Stimulated activated CD4-positive, alpha-beta T cell treated with anti-CD3 and anti-CD28 coated beads, Interleukin-15, amount 100 ng/mL, for 24 hours (primary cell): ENCODE measurements at places on chromosomes 4 and X.

DNA sequence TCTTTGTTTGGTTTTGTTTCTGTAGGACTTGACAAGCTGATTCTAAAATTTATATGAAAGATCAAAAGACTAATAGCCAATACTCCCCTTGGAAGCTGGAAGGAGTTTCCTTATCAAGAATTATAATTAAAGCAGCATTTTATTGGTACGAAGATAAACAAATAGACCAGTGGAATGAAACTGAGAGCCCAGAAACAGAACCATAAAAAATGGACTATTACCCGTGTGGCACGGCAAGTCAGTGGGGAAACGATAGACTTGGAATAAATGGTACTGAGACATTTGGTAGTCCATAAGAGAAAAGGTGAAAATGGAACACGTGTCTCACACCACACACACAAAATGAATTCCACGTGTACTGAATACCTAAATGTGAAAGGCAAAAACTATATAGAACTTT lies 42.4 kb upstream of the CEP135 start:
- DNase-seq = no peak

GRCh38 chr4:139817657-139818452 lies 152.2 kb downstream of the MGST2 start:
- DNase-seq = no peak

GRCh38 chrX:153446950-153447580 lies 1.2 kb upstream of the TREX2 start:
- no peak for DNase-seq

DNA sequence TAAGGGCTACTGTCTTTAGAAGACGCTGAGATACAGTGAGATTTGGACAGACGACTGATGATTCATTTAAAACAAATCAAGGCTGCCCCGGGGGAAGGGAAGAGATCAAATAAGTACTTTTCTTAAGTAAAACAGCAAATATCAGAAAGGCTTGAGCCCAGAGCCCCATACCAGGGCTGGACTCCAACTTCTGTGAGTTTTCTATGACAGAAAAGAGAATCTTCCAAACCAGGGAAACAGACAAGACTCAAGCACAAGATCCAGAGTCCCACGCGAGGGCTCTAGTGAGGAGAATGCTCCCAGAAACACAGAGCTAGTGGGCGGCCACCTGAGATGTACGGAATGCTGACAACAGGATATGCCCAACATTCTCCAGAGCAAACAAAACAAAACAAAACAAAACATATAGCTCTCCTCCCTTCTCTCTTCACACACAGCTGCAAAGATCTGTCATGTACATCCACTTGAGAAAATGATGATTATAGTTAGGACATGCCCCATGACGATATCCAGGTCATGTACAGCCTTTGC lies 13.1 kb downstream of the ACSL1 start:
- no peak for DNase-seq

GRCh38 chrX:134981910-134982309 lies 8.9 kb upstream of the SMIM10 start:
- no peak for DNase-seq

DNA sequence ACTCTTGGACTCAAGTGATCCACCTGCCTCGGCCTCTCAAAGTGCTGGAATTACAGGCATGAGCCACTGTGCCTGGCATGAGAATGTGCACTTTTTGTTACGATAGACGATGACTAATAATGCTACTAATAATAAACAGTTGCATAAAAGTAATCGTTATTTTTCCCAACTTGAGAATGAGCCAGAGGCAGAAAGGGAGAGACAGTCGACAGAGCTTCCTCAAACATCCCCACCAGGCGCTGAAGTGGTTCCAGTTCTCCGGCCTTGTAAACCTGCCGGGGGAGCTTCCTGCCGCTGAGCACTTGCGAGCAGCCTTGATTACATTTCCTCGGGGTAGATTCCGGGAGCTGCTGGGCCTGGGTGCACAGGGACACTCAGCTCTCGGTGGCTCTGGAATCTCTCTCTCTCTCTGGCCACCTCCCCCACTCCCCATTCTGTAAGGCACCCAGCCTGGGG lies 8.9 kb upstream of the HTRA3 start:
- no peak for DNase-seq

- no peak for DNase-seq
Measured at GRCh38 chr4:82988323-82988832, 22.2 kb downstream of the LIN54 start.

- no peak for DNase-seq
Measured at GRCh38 chr4:75158451-75158850, 225.5 kb downstream of the PARM1 start.

- DNase-seq = no peak
Measured at GRCh38 chr4:183599690-183600089, 59.3 kb downstream of the RWDD4 start.

GRCh38 chr4:93384887-93385286 lies 443.7 kb upstream of the ATOH1 start:
- no peak for DNase-seq

- no peak for DNase-seq
Measured at GRCh38 chrX:132775263-132775823, 183.1 kb downstream of the HS6ST2 start.

DNA sequence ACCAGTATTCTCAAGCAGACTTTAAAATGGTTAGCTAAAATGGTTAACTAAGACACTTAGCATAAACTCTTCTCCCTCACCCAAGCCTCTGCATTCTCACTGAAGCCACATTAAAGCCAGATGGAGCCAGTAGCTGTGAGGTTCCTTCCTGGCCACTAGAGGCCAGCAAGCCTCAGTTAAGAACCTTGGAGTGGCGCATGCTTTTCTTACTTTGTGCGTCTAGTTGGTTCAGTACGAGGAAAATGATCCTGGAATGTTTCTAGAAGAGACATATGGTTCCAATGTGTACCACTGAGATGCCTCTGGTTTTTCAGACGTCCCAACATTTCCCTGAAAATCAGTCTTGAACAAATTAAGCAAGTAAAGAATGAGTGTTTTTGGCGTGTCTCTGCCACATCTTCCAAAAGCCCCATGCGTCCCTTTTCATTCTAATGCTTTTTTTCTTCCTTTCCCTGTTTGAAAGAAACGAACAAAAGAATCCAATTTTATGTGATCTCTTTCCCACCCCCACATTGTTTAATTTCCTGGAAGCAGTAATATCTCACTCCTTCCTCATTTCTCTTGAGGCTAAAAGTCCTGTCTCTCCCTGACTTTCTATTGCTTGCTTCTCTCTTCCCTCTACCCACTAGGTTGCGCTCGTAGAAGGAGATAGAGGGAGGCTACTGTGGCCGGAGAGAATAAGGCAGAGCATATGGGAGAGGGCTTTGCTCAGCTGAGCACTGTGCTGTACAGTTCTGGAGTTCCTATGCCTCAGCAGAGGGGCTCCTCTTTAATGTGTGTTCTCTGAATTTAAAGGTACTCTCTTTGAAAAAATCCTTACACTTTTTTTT lies 82.9 kb upstream of the TAB3 start:
- peak; percentile 24 for DNase-seq

DNA sequence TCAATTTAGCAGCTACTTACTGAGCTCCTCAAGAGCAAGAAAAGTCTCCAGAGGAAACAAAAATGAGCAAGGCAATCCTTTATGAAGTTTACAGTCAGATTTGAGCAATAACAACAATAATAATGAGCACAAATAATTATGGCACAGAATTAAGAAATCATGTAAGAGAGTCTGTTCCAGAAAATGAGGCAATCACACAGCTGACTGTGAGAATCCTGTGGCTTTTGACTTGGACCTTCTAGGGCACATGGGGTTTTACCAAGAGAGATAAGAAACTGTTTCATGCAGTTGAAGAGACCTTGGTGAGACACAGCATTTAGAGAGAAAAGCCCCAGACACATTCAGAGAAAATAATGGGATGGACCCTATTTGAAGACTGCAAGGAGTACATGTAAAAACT lies 362.6 kb upstream of the MAGEB2 start:
- DNase-seq = no peak

DNA sequence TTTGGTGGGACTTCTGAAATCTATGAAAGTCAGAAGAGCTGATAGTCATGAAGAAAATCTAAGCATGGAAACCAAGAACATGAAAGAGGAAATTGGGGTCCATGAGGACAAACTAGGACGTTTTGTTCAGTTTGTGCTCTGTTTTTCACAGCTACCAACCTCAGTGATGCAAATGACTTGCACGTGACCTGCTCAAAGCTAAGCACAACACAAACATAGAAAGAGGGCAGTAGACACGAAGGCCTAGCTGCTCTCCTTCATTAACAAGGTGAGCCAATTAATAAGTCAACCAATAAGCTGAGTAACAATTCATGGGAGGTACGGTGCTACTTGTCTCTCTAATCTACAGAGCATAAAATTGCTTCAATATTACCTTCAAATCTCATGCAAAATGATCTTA lies 684.1 kb downstream of the TRAM1L1 start:
- DNase-seq = no peak

DNA sequence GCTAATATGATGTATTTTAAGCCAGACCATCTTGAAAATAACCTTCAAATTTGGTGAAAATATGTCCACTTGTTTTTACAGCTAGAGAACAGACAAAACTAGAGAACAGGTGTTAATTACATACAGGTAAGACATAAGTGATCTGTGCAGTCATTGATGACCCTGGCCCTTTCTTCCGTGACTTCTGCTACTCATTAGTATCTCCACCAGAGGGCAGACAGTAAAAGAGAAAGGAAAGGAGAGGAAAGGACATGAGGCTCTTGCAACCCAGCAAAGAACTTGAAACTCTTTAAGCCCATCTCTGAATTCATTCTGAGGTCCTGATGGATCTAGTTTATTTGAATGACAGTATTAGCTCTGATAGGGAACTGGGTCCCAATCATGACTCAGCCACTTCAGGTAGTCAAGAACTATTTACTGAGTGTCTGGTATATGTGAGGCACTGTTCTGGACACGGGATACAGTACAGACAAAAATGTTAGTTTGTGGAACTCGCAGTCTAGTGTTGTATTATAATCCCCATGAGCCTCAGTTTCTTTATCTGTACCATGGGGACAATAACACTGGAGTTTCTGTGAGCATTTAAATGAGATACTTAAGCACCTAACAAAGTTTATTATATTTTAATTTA lies 121.0 kb upstream of the TEX13D start:
- DNase-seq = no peak

GRCh38 chr4:101418055-101418454 lies 70.7 kb upstream of the PPP3CA start:
- peak; percentile 76 for DNase-seq

GRCh38 chrX:85243761-85244449 lies at the start of the genes SATL1 and ZNF711:
Gene SATL1, minus strand, starts transcription at chrX:85243779. Its CDS starts 134,811 bp downstream, at chrX:85108968.
Gene ZNF711, plus strand, starts transcription at chrX:85243991. Its CDS starts 3,582 bp downstream, at chrX:85247573.
- DNase-seq = peak; percentile 26

- DNase-seq = no peak
Measured at GRCh38 chr4:136392576-136392975, 1139.7 kb downstream of the PCDH18 start.

DNA sequence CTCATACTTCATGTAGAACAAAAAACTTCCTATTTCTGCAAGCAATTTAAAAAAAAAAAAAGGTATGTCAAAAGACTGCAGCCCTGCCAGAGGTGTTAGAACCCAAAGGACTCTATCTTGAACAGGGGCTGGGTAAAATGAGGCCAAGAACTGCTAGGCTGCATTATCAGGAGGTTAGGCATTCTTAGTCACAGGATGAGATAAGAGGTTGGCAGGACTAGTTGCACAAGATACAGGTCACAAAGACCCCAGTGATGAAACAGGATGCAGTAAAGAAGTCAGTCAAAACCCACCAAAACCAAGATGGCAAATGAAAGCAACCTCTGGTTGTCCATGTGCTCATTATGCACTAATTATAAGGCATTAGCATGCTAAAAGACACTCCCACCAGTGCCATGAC lies 104.1 kb downstream of the ANOS1 start:
- no peak for DNase-seq

- DNase-seq = peak; percentile 46
Measured at GRCh38 chr4:20251796-20252655, at the start of gene SLIT2. Gene SLIT2, plus strand, starts transcription at chr4:20251905. Its CDS starts 1,911 bp downstream, at chr4:20253816.

DNA sequence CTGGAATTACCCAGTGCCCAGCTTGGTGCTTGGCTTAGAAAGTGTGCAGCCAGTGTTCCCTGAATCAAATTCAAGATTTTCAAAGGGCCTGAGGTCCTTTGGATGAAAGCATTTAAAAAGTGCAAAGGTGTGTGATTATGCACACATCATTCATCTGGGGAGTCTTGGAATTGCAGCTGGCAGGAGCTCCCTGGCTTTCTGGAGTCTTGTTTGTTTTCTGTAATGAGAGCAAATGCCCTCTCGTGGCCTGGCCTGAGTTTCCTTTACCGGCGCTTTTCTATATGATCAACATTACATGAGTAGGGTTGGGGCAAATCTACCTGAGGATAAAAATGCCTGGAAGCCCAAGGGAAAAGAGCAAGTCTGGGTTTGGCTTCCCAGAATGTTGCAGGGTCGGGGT lies 24.6 kb upstream of the SORCS2 start:
- DNase-seq = no peak

GRCh38 chrX:37361596-37361995 lies 12.4 kb downstream of the PRRG1 start:
- DNase-seq = no peak

DNA sequence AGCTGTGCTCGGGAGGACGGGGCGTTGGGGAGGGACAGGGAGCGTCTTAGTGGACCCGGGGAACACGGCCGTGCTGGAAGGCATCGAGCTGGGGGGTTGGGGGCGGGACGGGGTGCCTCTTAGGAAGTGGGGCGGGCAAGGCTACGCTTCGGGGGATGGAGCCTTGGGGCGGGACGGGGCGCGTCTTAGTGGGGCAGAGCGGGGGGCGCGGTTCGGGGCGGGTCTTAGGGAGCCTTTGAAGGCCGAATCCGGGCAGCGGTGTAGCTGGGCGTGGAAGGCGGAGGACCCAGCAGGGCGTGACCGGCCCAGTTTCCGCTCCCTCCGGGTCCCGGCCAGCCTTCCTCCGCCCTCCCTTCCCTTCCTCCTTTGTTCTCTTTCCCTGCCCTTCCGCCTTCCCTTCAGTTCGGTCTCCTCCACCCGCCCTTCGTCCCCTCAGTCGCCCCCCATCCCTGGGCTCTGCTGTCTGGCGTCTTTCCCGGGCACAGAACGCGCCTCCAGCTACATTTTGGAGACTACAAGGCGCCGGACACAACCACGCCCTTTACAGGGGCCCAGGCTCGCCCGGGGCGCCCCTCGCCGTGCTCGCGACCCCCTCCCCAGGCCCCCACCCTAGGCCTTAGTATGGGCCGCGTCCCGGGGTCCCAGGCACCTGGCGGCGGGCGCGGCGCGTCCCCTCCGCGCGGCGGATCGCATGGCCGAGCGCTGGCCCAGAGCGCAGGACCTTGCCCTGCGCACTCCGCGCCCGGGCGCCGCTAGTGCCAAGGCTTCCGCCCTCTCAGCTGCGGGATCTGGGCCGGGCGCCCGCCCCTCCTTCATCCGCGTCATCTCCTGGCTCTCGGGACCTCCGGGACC lies at the start of gene ARSD:
Gene ARSD (minus strand): TSS at position 757 of the 852 bp plus-strand sequence. CDS start 64 bp downstream, at position 693.
- DNase-seq = peak; percentile 65

DNA sequence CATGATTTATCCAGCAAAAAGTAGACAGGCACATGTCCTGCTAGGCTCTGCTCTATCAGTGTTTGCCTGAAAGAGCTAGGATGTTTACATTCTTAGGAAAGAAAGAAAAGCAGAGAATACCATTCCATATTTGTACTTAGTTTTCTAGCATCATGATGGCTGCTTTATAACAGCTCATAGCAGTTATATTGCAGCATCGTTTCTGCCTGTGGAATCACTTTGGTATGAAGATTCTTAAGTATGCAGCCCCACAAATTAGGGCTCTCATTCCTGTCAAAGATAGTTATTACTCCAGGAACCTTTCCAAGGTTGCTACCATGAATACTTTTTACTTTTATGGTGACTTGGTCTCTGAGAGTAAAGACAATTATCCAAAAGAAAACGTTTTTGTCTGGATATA lies 119.0 kb upstream of the MYOZ2 start:
- no peak for DNase-seq
